ENCODE measurements at places on chromosomes 4 and X. TPM values are rescaled to one million over a fixed set of nuclear protein-coding genes. Genes with fewer than 3 reads are reported as not detected.

GRCh38 chrX:137748827-137749226, 182.9 kb downstream of the ZIC3 start:
- no peak for DNase-seq

DNA sequence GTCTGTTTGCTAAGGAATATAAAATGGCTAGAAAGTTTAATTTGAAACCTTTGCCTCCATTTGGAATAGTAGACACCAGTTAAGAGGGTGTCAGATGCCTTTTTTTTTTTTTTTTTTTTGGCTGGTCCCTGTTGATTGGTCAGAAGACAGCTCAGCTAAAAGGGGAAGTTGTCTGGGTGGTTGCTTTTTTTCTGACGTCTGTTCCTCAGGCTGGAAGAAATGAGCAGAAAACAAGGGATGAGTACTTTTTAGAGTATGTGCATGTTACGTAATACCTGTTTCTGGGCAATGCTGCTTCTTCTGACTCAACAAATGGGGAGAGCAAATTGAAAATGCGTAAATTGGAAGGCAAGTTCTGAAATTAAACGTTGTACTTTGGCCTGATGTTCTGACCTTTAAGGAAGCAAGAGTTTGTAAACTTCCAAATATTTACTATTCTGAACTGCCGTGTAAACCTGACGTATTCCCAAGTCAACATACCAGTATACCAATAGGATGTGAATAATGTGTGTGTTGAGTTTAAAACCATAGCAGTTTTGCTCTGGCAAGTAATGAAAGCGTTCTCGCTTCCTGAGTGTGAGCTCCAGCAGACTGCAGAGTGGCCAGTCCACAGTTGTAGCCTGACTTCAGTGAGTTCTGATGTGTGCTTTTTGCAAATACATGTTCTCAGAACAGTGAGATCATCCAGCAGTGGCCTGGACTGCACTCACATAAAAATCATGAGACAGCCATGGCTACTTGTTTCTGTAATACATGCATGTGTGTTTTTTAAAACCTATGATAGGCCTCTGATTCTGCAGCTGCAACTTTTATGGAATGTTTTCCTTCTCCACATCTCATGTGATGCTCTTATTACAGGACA, 1.7 kb downstream of the SAT1 start:
- no peak for DNase-seq

GRCh38 chr4:164617911-164618310, 136.0 kb upstream of the SMIM31 start:
- no peak for DNase-seq

DNA sequence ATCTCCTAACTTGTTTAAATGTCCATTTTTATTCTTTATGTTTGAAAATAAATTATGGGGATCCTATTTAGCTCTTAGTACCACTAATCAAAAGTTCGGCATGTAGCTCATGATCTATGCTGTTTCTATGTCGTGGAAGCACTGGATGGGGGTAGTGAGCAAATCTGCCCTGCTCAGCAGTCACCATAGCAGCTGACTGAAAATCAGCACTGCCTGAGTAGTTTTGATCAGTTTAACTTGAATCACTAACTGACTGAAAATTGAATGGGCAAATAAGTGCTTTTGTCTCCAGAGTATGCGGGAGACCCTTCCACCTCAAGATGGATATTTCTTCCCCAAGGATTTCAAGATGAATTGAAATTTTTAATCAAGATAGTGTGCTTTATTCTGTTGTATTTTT, 27.6 kb downstream of the NUDT6 start:
- no peak for DNase-seq

- no peak for DNase-seq
These were observed 223.1 kb downstream of the ANK2 start for GRCh38 chr4:113272523-113272922.

DNA sequence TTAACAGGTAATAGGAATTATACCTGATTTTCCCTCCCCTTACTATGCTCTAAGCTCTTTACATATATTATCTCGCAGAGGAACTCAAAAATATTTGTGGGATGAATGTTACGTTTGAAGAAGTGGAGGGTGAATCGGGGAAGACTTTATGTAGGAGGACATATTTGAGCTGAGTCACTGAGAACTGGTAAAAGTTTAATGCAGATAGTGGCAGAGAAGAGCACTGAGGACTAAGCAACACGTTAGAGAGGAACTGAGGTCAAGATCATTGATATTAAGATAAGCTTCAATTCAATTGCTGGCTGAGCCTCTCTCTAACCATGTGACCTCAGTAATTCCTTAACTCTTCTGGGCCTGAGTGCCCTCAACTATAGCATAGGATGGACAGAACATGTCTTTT, 26.4 kb upstream of the ELOVL6 start:
- DNase-seq: no peak

- no peak for DNase-seq
These were observed 5.0 kb downstream of the GRK4 start for GRCh38 chr4:2968381-2968780.

DNA sequence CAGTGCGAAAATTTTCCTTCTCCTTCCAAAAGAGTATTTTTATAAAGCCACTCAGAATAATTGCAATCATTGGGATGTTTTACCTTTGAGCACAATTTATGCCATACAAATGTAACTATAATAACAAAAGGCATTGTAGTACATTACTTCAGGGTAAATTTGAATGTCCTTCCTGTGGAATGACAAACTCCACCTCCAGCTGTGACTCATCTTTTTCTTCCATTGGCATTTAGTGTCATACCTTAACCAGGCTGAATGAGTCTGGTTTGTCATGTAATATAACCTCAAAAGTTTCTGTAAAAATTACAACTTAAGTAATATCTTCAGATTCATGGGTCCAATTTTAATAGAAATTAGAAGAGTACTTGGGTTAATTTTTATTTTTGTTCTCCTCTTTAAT, 93.3 kb downstream of the TMEM47 start:
- no peak for DNase-seq

- no peak for DNase-seq
These were observed 182.1 kb downstream of the NAF1 start for GRCh38 chr4:162984621-162985020.

DNA sequence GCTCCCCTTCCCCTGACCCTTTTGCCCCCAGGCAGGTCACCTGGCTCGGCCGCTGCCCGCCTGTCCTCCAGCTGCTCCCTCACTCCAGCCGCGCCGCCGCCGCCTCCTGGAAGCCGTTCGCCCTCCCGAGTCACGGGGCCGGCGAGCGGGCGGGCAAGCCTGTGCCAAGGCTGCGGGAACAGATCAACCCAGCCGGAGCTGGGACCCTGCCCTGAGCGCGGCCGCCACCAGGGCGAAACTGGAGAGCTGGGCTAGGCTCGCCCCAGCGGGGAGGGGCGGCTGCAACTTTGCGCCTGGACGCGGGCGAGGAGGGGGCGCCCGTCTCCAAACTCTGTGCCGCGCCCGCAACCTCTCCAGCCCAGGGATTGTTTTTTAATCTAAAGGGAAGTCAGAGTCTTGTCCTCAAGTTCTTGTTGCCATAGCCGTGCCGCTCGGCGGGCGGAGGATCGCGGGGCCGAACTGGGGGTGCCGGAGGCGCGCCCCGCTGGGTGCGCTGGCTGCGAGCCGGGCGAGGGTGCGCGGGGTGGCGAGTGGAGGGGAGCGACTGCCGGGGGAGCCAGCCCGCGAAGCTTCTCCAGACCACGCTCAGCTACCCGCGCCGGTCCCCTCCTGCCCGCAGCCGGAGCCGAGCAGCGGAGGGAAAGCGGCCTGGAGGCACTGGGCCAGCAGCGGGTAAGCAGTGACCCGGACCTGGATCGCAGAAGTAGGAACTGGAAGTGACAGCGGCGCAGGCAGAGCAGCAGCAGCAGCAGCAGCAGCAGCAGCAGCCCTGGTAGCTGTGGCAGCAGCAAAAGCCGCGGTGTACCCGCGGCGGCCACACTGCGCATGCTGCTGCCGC, 13.4 kb downstream of the ARHGEF6 start:
- peak; percentile 72 for DNase-seq

DNA sequence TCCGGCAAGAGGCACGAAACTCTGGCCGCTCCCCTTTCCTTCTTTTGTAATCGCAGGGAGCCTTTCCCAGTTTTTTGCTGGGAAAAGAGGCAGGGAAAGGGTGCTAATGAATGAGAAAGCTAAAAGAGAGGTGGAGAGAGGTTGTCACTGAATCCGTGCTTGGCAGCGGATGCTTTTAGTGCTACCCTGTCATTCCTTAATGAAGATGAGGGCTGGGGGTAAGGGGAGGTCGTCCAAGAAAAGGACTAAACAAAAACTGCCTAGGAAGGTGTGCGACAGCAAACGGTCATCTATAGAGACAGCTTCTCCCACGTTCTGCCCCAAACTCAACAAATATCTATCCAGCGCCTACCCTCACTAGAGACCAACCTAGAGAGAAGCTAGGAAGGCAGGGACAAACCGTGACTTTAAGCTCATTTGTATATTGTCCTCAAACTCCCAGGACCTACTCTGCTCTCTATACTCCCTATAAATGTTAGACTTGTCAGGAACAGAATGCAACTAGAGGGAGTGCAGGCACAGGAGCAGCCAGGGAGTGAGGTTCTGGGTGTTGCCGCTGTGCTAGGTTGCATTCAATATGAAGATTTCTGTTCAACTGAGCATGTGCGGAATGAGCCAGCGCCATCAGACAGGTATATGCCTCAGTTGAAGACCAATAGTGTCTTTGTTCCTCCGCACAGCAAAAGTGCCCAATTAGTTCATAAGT, 777 bp upstream of the CASK start:
- no peak for DNase-seq

- no peak for DNase-seq
These were observed 351.6 kb downstream of the GPM6A start for GRCh38 chr4:175460414-175460813.

DNA sequence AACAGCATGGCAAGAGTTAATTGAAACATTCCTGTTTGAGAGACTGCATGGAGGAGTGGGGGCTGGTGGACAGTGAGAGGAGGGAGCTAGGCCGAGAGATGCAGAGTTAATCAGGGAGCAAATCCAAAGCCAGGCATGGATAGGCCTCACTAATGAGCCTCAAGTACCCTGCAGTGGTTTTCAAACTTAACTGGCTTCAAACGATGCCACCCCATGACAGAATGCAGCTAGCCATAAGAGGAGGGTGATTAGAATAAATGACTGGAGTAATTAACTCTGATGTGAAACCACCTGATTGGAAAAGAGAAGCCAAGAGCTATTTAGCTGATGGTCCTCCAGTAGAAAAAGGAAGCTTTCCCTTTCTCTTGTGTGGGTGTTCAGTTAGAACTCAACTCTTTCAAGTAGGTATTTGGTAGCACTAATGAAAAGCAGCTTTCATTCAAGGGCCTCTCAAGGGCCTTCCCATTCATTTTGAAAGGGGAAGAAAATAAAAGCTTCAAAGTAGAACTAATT, 215.4 kb upstream of the MAB21L2 start:
- no peak for DNase-seq

The CXCR3 gene
- not detected for total RNA-seq

The TMPRSS11F gene
- total RNA-seq: not detected

The CLCN5 gene
- total RNA-seq: 1.7 TPM

The CPLX1 gene
- 4.8 TPM for total RNA-seq

The VSIG4 gene
- 41.7 TPM for total RNA-seq

The DMRTC1 gene
- not detected for total RNA-seq

The RBMXL3 gene
- total RNA-seq: not detected
